ENCODE measurements at places on chromosomes 5 and 9.
A peak's percentile ranks its signal among the peaks of the same experiment; 100 is the strongest.

DNA sequence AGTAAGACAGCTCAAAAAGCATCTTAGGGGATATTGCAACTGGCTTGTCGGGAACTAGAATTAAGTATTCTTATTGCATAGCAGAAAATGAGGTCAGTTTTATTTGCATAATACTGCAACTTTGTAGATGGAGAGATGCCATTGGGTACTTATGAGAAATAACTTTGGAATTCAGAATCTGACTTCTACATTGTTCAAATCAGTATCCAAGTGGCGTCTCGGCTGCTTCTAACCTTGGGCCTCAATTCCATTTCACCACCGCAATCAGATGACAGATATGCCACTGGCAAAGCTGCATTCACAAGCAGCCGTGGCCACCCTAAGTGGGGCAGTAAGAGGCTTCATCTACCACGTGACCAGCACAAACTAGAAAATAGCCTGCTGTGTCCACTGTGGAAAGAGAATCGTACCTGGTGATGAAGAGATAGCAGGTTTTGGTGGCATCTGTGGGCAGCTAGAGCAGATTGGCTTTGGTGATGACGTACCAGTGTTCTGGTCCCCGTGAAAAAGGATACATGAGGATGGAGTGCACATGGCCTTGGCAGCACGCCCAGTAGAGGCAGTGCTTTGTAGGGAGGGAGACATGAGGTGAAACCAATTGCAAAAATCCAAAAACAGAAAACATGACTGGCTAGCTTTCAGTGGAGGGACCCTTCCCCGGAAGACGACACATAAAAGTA is 116.6 kb downstream of the KLHL3 start:
- DNase-seq = no peak

- DNase-seq = no peak
Measured at GRCh38 chr9:108681851-108682590, 173.8 kb downstream of the ACTL7B start.

DNA sequence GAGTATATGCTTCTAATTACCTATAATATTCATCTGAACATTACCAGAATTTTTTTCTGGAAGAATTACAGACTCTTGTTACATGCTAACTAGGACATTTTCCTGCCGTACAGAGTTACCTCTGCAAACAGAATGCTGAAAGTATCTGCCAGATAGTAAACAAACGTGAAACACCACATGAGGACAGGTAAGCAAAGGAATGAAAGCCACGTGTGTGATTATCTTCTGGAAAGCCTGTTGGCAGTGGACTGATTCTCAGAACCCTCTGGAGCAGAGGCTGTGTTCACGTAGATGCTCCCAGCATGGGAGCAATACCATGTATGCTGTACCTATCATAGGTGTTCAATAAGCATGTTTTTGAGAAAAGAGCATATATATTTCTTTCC is 472.6 kb downstream of the ENC1 start:
- no peak for DNase-seq

DNA sequence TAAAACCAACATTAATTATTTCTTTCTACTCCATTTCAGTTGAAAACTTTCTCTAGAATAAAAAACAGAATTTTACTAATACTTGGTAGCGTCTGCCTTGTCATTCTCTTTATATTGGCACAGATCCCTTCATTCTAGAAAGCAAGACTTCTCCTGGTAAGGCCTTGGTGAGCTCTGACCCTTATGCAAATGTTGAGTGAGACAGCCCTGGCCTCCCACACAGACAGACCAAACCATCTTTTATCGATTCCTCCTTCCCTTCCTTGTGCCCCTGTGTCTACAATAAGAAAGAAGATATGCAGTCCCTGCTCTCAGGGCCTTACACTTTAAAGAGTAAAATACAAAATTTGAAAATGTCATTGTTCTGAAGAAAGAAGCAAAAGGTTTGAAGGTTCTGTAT is 262.2 kb downstream of the EFNA5 start:
- DNase-seq = no peak

DNA sequence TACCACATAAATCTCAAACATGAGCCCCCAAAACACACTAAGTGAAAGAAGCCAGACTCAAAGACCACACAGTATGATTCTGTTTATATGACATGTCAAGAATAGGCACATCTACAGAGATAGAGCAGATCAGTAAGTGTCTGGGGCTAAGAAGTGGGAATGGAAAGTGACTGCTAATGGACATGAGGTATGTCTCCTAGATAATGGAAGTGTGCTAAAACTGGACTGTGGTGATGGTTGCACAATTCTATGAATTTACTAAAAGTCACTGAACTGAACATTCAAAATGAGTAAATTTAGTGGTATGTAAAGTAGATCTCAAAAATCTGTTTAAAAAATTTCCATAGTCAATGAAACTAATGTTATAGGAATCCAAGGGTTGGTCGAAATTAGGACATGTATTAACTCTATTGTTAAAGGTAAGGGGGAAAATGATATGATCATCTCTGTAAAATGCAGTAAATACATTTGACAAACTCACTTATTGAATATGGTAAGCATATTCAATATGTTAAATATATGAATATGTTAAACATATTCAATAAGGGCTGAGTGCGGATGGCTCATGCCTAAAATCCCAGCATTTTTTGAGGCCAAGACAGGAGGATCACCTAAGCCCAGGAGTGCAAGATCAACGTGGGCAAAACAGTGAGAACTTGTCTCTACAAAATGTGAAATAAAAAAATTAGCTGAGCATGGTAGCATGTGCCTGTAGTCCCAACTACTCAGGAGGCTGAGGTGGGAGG is 51.7 kb downstream of the NUP155 start:
- no peak for DNase-seq

DNA sequence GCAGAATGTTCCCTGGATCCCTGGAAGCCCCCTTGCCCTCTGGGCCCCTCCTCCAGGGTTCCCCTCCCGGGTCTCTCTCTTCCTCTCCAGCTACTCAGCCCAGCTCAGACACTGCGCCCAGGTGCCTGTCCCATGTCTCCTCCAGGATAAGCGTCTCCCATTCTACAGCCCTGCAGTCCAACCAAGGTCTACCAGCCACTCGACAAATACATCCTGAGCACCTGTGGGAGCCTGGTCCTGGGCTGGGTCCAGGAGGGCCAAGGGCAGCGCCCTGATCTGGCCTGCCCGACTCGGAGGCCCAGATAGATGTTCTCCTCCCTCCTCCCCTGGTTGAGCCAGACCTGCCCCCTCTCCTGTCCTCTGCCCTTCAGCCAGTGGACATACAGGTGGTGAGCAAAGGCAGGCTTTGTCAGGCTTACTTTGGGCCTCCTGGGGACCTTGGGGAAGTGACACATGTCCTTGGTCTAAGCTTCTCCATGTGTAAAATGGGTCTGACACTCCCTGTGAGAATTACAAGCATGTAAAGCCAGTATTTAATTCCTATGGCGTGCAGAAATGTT is 1.4 kb downstream of the FLT4 start:
- DNase-seq = no peak

- no peak for DNase-seq
Measured at GRCh38 chr5:45622365-45622764, 73.8 kb downstream of the HCN1 start.

DNA sequence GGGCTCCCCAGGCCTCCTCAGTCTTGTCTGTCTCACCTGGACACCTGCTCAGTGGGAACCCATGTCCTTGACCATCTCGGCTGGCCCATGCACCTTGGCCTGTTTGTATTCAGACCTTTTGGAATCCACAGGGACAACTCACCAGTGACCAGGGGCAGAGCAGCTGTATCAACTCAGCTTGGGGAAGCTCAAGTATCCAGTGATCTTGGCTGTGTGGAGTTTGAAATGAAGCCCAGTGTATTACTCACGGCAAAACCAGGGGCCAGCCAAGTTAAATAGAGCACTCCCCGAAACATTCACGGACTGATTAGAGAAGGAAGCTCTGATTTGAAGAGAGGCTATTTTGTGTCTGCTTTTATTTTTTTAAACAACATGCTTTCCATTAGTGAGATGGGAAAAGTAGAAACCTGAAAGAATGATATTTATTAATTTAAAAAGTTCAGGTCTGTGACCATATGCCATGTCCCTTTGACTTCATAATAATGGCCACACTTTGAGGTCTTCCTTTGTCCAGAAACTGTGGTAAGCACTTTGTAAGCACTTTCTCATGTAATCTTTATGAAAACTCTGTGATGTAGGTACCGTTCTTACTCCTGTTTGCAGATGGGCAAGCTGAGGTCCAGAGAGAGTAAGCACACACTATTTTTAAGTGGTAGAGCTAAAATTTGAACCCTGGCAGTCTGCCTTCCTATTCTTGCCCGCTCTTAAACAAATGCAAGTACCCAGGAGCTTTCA is 656.5 kb downstream of the BNC2 start:
- no peak for DNase-seq

GRCh38 chr9:118316831-118317343 is 612.7 kb downstream of the TLR4 start:
- no peak for DNase-seq

DNA sequence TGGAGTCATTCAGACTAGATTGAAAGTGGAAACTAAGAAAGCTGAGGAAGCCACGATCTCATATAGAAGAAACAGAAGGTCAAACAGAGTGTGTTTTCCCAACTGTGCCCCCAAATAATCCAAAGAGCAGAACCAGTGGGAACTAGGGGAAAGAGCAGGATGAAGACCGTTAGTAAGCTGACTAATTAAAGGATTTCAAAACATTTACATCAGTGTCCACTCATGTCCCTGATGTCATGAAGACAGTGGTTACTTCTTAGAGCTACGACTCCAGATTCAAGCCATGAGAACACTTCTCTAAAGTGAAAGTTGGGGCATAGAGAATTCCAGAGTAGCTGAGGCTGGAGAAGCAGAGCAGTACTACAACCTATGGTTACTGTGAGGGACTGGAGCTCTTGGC is 119.6 kb upstream of the SLC12A2 start:
- DNase-seq = no peak

DNA sequence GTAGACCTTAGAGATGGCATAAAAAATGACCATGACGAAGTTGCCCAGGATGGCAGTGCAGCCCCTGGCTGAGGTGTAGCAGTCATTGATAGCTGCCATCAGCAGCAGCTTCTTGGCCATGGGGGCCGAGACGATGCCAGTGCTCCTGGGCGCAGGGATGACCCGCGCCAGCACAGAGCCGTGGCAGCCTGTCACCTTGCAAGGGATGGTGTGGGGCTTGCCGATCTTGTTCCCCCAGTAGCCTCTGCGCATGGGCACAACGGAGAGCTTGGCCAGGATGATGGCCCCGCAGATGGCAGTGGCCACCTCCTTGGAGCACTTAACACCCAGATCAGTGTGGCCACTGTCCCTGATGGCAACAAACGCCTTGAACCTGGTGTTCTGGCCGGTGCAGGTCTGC is 2.1 kb upstream of the PGGT1B start:
- no peak for DNase-seq

DNA sequence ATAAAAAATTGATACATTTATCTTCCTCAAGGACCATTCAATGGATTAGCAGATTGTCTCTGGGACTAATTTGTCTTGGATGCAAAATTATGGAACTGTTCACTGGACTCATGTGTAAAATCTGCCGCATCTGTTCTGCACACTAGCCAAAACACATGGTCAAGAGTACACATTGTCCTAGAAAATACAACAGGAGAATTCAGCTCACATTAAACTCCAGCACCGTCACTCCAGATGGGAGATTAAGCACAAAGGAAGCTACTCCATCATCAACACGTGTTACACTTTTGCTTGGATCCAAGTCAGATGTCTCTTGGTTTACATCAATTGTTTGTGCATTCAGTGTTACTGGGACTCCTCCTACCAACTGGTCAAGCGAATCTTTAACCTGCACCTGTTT is 28.8 kb downstream of the C5 start:
- no peak for DNase-seq

GRCh38 chr5:148798786-148799185 is 27.6 kb upstream of the ADRB2 start:
- no peak for DNase-seq

GRCh38 chr5:73655521-73656160 is 29.6 kb downstream of the ARHGEF28 start:
- no peak for DNase-seq

- DNase-seq = no peak
Measured at GRCh38 chr5:130277002-130277401, 372.7 kb downstream of the CHSY3 start.

- DNase-seq = no peak
Measured at GRCh38 chr9:29769019-29769418, 2195.7 kb upstream of the C9orf72 start.

GRCh38 chr9:129319938-129320481 is 141.9 kb upstream of the IER5L start:
- peak; percentile 42 for DNase-seq

DNA sequence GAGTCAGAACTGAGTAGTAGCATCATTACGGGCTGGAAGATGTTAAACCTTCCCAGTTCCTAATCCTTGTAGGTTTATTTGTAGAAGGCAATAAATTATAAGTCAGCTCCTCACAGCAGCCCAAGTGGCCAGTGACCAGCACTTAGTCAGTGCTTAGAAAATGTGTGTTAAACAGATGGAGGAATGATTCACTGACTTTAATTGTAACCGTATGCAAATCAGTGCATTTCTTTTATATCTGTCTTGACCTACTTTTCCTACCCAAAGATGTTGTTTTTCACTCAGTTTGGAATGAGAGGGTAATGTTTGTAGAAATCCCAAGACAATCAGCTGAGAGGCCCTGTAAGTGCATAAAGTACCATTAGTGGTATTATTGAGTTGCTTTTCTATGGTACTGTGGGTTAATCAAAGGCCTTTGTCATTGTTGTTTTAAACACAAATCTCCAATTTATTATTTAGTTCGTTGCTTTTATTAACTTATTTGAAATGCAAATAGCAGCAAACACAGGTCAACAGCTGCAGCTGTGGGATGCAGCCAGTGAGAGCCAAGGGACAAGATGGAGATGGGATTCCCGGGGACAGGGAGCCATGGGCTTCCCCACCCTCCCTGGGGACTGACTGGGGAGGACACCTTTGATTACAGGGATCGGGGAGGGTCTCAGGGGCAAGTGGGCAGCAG is 49.8 kb downstream of the MAP1B start:
- no peak for DNase-seq

- DNase-seq = no peak
Measured at GRCh38 chr9:36140086-36141084, 3.9 kb downstream of the GLIPR2 start.

DNA sequence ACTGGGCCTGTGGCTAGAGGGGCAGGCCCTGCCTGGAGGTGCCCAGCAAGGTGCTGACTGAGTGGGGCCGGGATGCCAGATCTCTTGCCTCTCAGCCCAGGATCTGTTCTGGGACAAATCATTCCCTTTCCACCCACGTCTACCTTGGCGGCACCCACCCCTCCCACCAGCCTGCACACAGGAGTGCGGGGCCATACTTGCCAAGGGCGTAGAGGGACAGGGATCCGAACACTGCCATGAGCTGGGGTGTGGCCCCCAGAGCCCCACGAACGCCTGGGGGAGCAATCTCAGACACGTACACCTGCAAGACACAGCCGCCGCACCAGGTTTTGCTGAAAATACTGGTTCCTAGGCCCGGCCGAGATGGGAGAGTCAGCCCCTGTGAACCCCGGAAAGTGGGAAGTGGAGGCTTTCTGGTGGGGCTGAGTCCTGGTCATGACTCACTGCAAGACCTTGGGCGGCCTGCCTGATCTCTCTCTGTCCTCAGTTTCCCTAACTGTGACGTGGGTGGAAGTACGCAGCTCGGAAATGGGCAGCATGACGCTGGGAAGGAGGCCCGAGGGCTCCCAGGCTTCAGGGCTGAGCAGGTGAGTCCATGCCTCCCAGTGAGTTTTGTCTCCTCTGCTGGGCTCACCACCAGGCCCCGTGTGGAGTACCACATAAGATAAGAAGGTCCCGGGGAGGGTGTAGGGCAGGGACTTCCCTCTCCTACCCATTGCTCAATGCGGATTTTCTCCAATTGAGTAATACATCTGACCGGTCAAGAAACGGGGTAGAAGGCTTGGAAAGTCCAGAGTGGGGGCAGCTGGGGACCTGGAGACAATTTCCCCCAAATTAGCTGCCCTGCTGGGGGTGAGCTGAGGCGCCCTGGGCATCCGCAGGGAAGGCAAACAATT is 2.6 kb downstream of the SLC2A6 start:
- DNase-seq = no peak

GRCh38 chr9:123354806-123355508 is 1.0 kb upstream of the CRB2 start:
- no peak for DNase-seq

Measured in retina (tissue), 1 donor.